Vagina (tissue), 2 donors: ENCODE measurements at places on chromosomes 16 and 17.

DNA sequence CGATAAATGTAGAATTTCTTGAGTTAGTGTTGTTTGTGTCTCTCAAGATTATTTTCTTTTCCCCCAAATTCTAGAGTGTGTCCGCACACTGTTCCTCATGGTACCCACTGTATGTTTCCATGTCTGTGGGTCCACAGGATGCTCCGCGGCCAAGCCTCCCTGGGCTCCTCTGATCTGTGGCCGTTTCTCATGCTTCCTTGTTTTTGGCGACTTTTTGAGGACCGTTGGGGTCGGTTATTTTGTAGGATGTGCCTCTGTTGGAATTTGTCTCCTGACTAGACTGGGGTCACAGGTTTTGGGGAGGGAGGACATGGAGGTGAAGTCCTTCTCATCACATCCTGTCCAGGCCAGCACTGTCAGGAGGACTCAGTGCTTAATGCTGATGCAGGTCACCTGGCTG, 140.0 kb downstream of the LAT start:
- no peak for DNase-seq

DNA sequence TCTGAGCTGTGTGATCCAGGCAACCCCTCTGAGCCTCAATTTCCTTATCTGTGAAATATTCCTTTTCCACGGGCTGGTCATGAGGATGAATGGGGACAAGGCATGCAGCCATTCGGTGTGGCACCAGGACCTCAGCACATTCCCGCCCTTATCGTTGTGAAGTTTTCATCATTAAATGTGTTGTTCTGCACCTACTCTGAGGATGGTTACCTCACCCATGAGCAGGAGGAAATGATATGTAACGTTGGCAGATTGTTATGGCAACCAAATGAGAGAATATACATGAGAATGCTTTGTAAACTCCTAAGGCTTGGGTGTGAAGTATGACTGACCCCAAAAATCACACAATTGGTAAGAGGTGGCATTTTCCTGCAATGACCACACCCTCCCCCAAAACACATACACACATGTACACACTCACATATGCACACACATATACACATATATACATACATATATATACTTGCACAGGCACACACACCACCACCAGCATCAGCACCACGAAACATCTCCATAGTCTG, 39.5 kb downstream of the SMARCE1 start:
- no peak for DNase-seq

DNA sequence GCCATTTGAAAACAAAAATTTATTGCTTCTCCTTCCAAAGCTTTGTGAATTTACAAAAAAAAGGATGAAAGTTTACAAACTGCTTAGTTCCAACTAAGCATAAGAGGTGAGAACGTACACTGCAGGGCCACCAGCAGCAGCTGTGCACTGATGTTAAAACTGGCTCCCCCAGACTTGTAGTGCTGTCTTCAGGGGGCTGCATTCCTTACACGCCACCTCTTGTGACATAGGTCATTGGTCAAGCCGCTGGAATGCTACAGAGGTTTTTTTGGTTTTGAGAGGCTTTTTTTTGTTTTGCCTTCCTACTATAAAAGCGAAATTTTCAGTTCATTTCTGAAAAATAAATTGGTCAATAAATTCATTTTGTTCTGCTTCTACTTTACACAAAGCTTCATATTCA, 6.9 kb downstream of the IFT20 start:
- DNase-seq: no peak

GRCh38 chr17:20111538-20111937, 102.4 kb downstream of the SPECC1 start:
- DNase-seq: no peak

GRCh38 chr16:82761858-82762257, 135.1 kb downstream of the CDH13 start:
- DNase-seq: no peak
